Heart right ventricle (tissue), 16 donors: ENCODE measurements at places on chromosomes 1 and 21. TPM values are rescaled to one million over a fixed set of nuclear protein-coding genes. Genes with fewer than 3 reads are reported as not detected.

DNA sequence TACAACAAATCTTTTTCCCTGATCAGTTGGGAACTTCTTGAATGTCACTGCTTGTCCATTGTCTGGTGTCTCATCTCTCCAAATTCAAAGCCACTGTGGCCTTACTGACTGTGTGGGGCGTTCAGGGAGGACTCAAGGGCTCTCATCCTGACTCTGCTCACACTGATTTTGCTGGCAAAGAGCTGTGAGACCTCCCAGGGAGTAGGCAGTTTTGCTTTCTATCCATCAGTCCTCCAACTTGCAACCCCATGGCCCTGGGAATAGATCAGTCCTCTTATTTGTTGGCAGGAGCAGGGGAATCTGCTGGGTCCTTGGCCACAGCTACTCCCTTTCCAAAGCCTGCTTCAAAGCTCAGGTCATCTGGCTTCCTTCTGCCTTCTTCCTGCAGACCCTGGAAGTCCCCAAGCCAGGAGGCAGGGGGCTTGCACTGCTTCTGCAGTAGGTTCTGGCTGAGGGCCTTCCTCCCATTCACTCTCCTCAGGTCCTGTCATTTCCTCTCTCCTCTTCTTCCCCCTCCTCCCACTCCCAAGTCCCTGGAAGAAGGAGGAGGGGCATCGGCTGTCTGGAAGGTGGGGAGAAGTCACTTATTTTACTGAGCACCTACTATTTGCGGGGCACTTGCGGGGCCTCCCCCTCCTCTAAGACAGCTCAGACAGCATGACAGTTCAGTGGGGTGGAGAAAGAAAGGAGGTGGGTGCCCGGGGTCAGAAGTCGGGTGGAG, 876 bp upstream of the NAV1 start:
- peak overlapping the region; percentile 89 for H3K27ac ChIP-seq
- H3K36me3 ChIP-seq = no peaks in the 10 kb centered on the region
- peak overlapping the region; percentile 86 for H3K4me3 ChIP-seq
- H3K27me3 ChIP-seq = peaks cover 5% of the 10 kb centered on the region
- peaks cover 82% of the 10 kb centered on the region for H3K4me1 ChIP-seq

GRCh38 chr1:178436899-178437298, 59.9 kb downstream of the CLEC20A start:
- no peaks in the 10 kb centered on the region for H3K27me3 ChIP-seq
- H3K36me3 ChIP-seq = peaks cover 24% of the 10 kb centered on the region
- H3K4me3 ChIP-seq = no peak overlapping the region
- H3K27ac ChIP-seq = no peak overlapping the region
- DNase-seq = no peak

Gene KCNT2
- 0.74 TPM for total RNA-seq

DNA sequence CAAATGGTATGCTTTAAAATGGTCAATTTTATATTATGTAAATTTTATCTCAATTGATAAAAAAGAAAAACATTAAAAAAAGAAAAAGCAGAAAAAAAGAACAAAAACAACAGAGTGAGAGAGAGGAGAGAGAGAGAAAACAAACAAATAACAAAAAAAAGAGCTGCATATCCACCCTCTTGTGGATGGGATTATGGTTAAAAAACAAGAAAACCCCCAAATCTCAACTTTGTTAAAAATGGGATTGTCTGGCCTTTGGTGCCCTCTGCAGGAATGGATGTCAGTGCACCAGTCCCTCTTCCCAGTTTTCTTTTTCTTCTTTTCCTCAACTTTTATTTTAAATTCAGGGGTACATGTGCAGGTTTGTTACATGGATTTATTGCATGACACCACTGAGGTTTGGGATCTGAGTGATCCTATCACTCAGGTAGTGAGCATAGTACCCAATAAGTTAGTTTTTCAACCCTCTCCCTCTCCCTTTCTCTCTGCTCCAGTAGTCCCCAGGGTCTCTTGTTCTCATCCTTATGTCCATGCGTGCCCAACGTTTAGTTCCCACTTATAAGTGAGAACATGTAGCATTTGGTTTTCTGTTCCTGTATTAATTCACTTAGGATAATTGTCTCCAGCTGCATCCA, 28.1 kb downstream of the RNF187 start:
- DNase-seq = no peak
- no peaks in the 10 kb centered on the region for H3K4me1 ChIP-seq
- H3K27me3 ChIP-seq = no peaks in the 10 kb centered on the region
- H3K27ac ChIP-seq = no peak overlapping the region

DNA sequence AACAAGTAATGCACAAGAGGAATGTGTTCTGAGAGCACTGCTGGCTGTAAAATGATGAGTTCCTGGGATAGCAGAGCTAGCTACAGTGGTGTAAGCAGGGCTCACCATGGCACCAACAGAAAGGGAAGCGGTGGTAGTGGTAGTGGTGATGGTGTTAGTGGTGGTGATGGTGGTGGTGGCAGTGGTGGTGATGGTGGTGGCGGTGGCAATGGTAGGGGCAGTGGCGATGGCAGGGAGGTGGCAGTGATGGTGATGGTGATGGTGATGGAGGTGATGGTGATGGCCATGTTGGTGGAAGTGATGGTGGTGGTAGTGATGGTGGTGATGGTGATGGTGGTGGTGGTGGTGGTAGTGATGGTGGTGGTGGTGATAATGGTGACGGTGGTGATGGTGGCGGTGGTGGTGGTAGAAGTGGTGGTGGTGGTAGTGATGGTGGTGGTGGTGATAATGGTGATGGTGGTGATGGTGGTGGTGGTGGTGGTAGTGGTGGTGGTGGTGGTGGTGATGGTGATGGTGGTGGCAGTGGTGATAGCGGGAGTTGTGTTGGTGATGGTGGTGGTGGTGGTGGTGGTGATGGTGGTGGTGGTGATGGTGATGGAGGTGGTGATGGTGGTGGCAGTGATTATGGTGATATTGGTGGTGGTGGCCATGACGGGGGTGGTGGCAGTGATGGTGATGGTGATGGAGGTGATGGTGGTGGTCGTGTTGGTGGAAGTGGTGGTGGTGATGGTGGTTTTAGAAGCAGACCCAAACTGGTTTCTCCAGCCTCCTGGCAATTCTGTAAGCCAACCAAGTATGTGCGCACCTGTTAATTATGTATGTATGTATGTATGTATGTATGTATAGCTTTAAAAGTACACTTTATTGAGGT, 254.1 kb downstream of the TRABD2B start:
- no peaks in the 10 kb centered on the region for H3K27me3 ChIP-seq
- H3K36me3 ChIP-seq = no peaks in the 10 kb centered on the region
- no peak overlapping the region for H3K27ac ChIP-seq
- DNase-seq = no peak
- no peaks in the 10 kb centered on the region for H3K4me1 ChIP-seq

Gene PPM1J
- total RNA-seq = 7.0 TPM

DNA sequence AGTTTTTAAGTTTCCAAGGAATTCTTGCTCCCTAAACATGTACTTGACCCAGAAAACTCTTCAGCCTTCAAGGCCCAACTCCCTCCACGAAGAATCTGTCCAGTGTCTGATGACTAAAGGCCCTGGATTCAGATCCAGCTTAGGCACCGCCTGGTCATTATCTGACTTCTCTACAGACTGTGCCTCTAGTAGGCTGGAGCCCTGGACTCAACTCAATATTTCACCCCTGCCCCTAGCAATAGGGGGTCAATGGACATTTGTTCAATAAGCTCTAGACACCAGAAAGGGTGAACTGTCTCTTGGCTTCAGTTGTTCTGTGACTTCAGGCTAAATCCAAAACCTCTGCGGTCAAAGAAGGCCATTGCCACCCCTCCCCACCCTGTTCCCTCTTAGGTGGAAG, 34.5 kb downstream of the NUAK2 start:
- no peak for DNase-seq
- no peak overlapping the region for H3K4me3 ChIP-seq
- H3K27me3 ChIP-seq = no peaks in the 10 kb centered on the region
- peaks cover 62% of the 10 kb centered on the region for H3K4me1 ChIP-seq
- H3K27ac ChIP-seq = no peak overlapping the region

Gene TCHH
- total RNA-seq = not detected

- H3K36me3 ChIP-seq = no peaks in the 10 kb centered on the region
- peak overlapping the region; percentile 57 for H3K4me3 ChIP-seq
- H3K27ac ChIP-seq = no peak overlapping the region
Measured at GRCh38 chr1:119327094-119327449, 41.5 kb upstream of the HAO2 start.

DNA sequence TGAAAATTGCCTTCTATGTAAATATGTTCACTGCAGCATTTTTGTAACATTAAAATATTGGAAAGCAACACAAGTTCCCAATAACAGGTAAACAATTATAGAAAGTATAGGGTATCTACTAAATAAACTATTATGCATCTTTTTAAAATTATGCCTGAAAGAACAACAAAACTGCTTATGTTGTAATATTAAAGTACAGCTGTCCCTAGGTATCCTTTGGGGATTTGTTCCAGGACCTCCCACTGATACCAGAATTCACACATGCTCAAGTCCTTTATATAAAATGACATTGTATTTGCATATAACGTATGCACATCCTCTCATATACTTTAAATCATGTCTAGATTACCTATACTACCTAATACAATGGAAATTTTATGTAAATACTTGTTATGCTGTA, 121.8 kb upstream of the TNFSF4 start:
- DNase-seq = no peak
- no peaks in the 10 kb centered on the region for H3K27me3 ChIP-seq
- H3K36me3 ChIP-seq = no peaks in the 10 kb centered on the region
- no peak overlapping the region for H3K4me3 ChIP-seq
- peaks cover 33% of the 10 kb centered on the region for H3K4me1 ChIP-seq

DNA sequence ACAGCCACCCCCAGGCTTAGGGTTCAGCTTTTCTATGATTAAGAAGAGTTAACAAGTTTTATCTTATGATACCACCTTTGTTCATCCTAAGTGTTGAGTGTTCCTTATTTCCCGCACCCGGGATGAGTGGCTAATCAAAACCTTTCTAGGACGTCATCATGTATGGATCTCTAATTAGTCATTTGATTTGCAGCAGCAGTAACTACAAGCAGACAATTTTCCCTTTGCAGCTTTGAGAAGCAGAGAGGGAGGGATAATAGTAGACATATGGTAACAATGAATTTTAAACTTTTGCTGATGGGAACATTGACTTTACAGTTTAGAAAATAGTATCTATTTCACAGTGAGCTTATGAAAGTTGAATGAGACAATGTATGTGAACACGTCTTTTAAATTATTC, 30.8 kb upstream of the SLC35F3 start:
- no peak overlapping the region for H3K27ac ChIP-seq
- DNase-seq = no peak
- H3K4me1 ChIP-seq = no peaks in the 10 kb centered on the region
- H3K36me3 ChIP-seq = no peaks in the 10 kb centered on the region

GRCh38 chr1:227887697-227888403, 59.9 kb downstream of the WNT9A start:
- peaks cover 12% of the 10 kb centered on the region for H3K27me3 ChIP-seq
- H3K36me3 ChIP-seq = no peaks in the 10 kb centered on the region
- peak; percentile 61 for DNase-seq
- H3K4me1 ChIP-seq = peaks cover 23% of the 10 kb centered on the region
- H3K4me3 ChIP-seq = peak overlapping the region; percentile 49

Gene WNT9A
- 0.42 TPM for total RNA-seq

- peak overlapping the region; percentile 3 for H3K27ac ChIP-seq
- H3K27me3 ChIP-seq = no peaks in the 10 kb centered on the region
- no peak overlapping the region for H3K4me3 ChIP-seq
Measured at GRCh38 chr1:86504895-86505563, 36.3 kb downstream of the CLCA1 start.

Gene VASH2
- 0.91 TPM for total RNA-seq

- no peak overlapping the region for H3K4me3 ChIP-seq
- H3K36me3 ChIP-seq = no peaks in the 10 kb centered on the region
- no peaks in the 10 kb centered on the region for H3K4me1 ChIP-seq
- H3K27me3 ChIP-seq = no peaks in the 10 kb centered on the region
- no peak for DNase-seq
Measured at GRCh38 chr1:216293683-216294082, 129.6 kb downstream of the USH2A start.

Gene RAB3B
- total RNA-seq = not detected

Gene PPIE
- total RNA-seq = 28.0 TPM

DNA sequence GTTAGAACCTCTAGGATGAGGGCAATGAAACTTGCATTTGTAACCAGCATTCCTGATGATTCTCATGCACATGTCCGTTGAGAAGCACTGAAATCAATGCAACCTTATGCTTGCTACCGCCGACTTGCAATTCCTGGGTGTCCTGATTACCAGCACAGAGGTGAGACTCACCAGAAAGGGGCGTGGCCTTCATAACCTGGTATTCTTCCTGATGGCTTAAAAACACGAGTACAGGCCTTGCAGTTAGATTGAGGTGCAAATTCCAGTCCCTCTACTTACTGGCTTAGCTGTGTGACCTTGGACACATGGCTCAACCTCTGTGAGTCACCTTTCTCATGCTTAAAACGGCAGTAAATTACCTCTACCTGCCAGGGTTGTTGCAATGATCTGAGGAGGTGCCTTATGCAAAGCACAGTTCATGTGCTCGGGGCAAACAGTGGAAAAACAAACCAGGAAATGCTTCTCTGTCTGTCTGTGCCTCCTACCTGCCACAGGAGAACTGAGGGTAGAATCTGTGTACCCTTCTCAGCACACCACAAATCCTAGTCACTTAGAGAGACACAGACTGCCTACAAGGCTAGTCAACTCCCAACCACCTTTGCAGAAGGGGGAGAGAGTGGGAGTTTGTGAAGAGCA, 39.1 kb upstream of the ECE1 start:
- H3K27ac ChIP-seq = no peak overlapping the region
- DNase-seq = no peak
- no peak overlapping the region for H3K4me3 ChIP-seq
- H3K27me3 ChIP-seq = no peaks in the 10 kb centered on the region
- H3K4me1 ChIP-seq = peaks cover 58% of the 10 kb centered on the region

Gene CASQ1
- 46.9 TPM for total RNA-seq

DNA sequence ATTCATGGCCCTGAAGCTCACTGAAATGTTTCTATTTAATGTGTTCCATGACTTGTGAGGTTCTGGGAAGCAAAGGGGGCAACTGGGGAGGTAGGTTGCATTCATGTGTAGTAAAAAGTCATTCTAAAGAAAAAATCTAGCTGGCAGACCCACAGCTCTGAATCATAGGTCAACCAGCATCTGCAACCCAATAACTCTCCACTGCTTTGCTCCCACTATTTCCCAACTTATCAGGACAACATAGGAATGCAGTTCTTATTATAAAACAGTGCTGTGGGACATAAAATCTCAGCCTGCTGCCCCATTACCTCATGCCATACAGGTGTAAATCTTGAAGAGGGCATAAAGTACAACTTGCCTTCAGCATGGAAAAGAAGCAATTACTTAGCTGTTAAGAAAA, 576.1 kb upstream of the PTBP2 start:
- no peak for DNase-seq
- no peaks in the 10 kb centered on the region for H3K36me3 ChIP-seq
- H3K4me1 ChIP-seq = no peaks in the 10 kb centered on the region
- H3K4me3 ChIP-seq = no peak overlapping the region
- no peaks in the 10 kb centered on the region for H3K27me3 ChIP-seq
- H3K27ac ChIP-seq = no peak overlapping the region

DNA sequence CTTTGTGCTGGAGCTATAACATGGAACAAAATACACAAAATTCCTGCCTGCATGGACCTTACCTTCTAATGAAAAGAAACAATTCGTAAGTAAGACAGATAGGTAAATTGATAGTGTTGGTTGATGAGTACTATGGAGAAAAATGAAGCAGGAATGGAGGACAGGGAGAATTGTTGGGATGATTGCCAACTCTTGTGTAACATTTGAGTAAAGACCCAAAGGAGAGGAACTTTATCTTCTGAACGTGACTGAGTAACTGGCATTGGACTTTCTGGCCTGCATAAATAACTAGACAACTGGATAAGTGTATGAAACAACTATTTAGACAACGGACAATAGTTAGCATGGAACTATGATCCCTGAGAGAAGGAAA, 6.8 kb upstream of the EFCAB14 start:
- no peak for DNase-seq
- H3K27me3 ChIP-seq = peaks cover 34% of the 10 kb centered on the region
- H3K4me3 ChIP-seq = no peak overlapping the region
- no peak overlapping the region for H3K27ac ChIP-seq
- H3K4me1 ChIP-seq = no peaks in the 10 kb centered on the region
- H3K36me3 ChIP-seq = no peaks in the 10 kb centered on the region
